Heart right ventricle (tissue), 16 donors: ENCODE measurements at places on chromosomes 13 and 19. TPM values are rescaled to one million over a fixed set of nuclear protein-coding genes. Genes with fewer than 3 reads are reported as not detected.
A peak's percentile ranks its signal among the peaks of the same experiment; 100 is the strongest.

- H3K4me3 ChIP-seq = no peak overlapping the region
- H3K27ac ChIP-seq = no peak overlapping the region
- peaks cover 15% of the 10 kb centered on the region for H3K4me1 ChIP-seq
- H3K27me3 ChIP-seq = no peaks in the 10 kb centered on the region
- DNase-seq = no peak
Observed at GRCh38 chr19:42042455-42043170, 27.4 kb downstream of the GRIK5 start.

GRCh38 chr13:97967948-97968347 lies 14.5 kb downstream of the IPO5 start:
- H3K4me3 ChIP-seq = no peak overlapping the region
- H3K4me1 ChIP-seq = no peaks in the 10 kb centered on the region
- no peak for DNase-seq
- H3K36me3 ChIP-seq = no peaks in the 10 kb centered on the region
- no peak overlapping the region for H3K27ac ChIP-seq

DNA sequence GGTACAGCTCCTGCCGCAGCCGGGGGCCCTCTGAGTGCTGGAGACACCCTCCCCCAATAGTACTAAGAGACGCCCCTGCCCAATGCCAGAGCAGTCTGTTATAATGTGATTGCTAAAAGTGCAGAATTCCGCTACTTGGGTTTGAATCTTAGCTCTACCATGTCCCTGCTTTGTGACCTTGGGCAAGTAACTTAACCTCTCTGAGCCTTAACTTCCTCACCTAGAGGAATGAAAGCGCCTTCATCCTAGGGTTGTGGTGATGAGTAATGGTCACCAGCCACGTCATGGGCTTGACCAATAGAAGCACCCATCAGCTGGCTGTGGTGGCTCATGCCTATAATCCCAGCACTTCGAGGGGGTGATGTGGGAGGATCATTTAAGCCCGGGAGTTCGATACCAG lies 6.5 kb downstream of the PLEKHG2 start:
- peaks cover 34% of the 10 kb centered on the region for H3K4me1 ChIP-seq
- H3K27me3 ChIP-seq = no peaks in the 10 kb centered on the region
- H3K27ac ChIP-seq = no peak overlapping the region
- H3K4me3 ChIP-seq = no peak overlapping the region
- H3K36me3 ChIP-seq = no peaks in the 10 kb centered on the region

GRCh38 chr13:40115426-40115825 lies 460.0 kb downstream of the COG6 start:
- no peaks in the 10 kb centered on the region for H3K27me3 ChIP-seq
- H3K4me1 ChIP-seq = peaks cover 12% of the 10 kb centered on the region
- DNase-seq = no peak
- H3K4me3 ChIP-seq = no peak overlapping the region
- peak overlapping the region; percentile 51 for H3K27ac ChIP-seq

DNA sequence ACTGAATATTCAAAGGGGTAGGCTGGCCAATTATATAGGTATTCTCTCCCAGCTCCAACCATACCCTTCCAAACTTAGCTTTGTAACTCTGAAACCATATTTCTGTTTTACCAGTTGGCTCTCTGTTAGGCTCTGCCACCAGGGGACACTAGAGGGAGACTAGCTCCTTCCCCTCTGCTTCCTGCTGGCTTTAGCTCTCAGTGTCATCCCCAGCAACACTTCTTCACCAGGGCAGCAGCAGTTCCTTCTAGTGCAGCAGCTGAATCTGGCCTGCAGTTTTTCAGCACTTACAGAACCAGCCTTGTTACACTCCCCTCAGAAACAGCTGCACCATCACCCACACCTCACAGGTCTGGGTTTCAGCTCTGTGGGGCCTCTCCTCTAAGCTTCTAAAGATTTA lies 51.0 kb upstream of the DOCK9 start:
- no peaks in the 10 kb centered on the region for H3K27me3 ChIP-seq
- no peak for DNase-seq
- H3K4me3 ChIP-seq = no peak overlapping the region
- H3K36me3 ChIP-seq = no peaks in the 10 kb centered on the region
- no peaks in the 10 kb centered on the region for H3K4me1 ChIP-seq

GRCh38 chr13:43522788-43523187 lies 264.0 kb downstream of the ENOX1 start:
- H3K27ac ChIP-seq = no peak overlapping the region
- no peaks in the 10 kb centered on the region for H3K27me3 ChIP-seq
- no peak for DNase-seq
- no peaks in the 10 kb centered on the region for H3K4me1 ChIP-seq
- H3K4me3 ChIP-seq = no peak overlapping the region
- no peaks in the 10 kb centered on the region for H3K36me3 ChIP-seq

DNA sequence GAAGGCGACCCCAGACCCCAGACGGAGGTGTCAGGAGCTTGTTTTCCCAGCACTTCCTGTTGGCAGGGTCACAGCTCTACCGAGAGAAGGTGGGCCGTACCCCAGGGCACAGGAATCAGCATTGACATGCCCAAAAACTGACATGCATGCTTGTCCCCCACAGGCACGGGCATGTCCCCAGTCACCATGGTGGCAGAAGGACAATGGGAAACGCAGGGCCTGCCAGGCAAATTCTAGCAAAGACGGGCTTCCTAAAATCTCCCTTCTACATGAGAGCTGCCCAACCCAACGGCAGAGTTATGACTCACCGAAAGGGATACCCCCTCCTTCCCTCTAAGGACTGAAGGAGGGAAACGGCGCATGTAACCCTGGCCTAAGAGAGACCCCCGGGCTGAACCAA lies 18.5 kb downstream of the TSHZ3 start:
- H3K4me3 ChIP-seq = no peak overlapping the region
- peaks cover 51% of the 10 kb centered on the region for H3K4me1 ChIP-seq
- no peak overlapping the region for H3K27ac ChIP-seq

- H3K27ac ChIP-seq = peak overlapping the region; percentile 81
- no peaks in the 10 kb centered on the region for H3K36me3 ChIP-seq
- peak overlapping the region; percentile 97 for H3K4me3 ChIP-seq
- peak; percentile 25 for DNase-seq
Observed at GRCh38 chr19:16470911-16471811, 609 bp downstream of the EPS15L1 start.

GRCh38 chr13:80131204-80131603 lies 209.7 kb downstream of the SPRY2 start:
- peak; percentile 84 for DNase-seq
- peaks cover 45% of the 10 kb centered on the region for H3K4me1 ChIP-seq
- H3K27ac ChIP-seq = peak overlapping the region; percentile 92

- H3K27me3 ChIP-seq = no peaks in the 10 kb centered on the region
- no peak overlapping the region for H3K4me3 ChIP-seq
- no peaks in the 10 kb centered on the region for H3K4me1 ChIP-seq
- no peak for DNase-seq
- no peaks in the 10 kb centered on the region for H3K36me3 ChIP-seq
- H3K27ac ChIP-seq = no peak overlapping the region
Observed at GRCh38 chr19:17370026-17370587, 7.0 kb downstream of the PLVAP start.

GRCh38 chr19:13163609-13164342 lies 13.6 kb downstream of the IER2 start:
- no peaks in the 10 kb centered on the region for H3K36me3 ChIP-seq
- H3K27me3 ChIP-seq = no peaks in the 10 kb centered on the region
- peak overlapping the region; percentile 16 for H3K4me3 ChIP-seq
- H3K27ac ChIP-seq = peak overlapping the region; percentile 99

DNA sequence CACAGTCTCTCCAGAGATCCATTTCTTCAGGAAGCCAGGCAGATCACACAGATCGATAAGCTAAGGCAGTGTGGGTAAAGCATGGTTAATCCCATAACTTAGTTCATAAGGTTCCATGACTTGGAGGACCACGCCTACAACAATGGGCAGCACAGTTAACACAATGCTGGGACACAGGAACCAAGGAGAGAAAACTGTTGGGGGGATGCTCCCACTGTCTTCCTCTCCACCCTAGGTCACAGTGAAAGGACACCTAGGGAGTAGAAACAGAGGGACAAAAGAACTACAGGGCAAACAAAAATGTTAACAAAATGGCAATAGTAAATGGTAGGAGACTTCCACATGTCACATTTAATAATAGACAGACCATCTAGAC lies 20.8 kb upstream of the ZNF181 start:
- H3K4me1 ChIP-seq = no peaks in the 10 kb centered on the region
- no peaks in the 10 kb centered on the region for H3K27me3 ChIP-seq
- no peaks in the 10 kb centered on the region for H3K36me3 ChIP-seq

GRCh38 chr13:74929436-74929835 lies 552.5 kb downstream of the TBC1D4 start:
- no peak overlapping the region for H3K27ac ChIP-seq
- no peaks in the 10 kb centered on the region for H3K27me3 ChIP-seq
- H3K36me3 ChIP-seq = no peaks in the 10 kb centered on the region
- no peak for DNase-seq
- H3K4me3 ChIP-seq = no peak overlapping the region

GRCh38 chr13:30712536-30713532 lies 22.5 kb upstream of the ALOX5AP start:
- peak overlapping the region; percentile 36 for H3K27ac ChIP-seq
- no peaks in the 10 kb centered on the region for H3K36me3 ChIP-seq
- DNase-seq = no peak
- H3K4me1 ChIP-seq = peaks cover 6% of the 10 kb centered on the region
- H3K27me3 ChIP-seq = no peaks in the 10 kb centered on the region
- no peak overlapping the region for H3K4me3 ChIP-seq

DNA sequence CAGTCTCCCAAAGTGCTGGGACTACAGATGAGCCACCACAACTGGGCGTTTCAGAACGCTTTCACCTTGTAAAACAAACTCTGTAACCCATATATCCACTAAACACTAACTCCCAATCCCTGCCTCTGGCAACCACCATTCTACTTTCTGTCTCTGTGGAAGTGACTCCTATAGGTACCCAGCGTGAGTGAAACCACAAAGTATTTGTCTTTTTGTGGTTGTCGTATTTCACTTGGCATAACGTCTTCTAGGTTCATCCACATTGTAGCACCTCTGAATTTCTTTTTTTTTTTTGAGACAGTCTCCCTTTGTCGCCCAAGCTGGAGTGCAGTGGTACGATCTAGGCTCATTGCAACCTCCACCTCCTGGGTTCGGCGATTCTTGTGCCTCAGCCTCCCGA lies 44.8 kb downstream of the BRD4 start:
- H3K4me3 ChIP-seq = no peak overlapping the region
- H3K36me3 ChIP-seq = no peaks in the 10 kb centered on the region

GRCh38 chr13:110349239-110349638 lies 42.2 kb downstream of the COL4A2 start:
- DNase-seq = no peak
- peaks cover 58% of the 10 kb centered on the region for H3K4me1 ChIP-seq
- no peaks in the 10 kb centered on the region for H3K36me3 ChIP-seq
- H3K27ac ChIP-seq = no peak overlapping the region

DNA sequence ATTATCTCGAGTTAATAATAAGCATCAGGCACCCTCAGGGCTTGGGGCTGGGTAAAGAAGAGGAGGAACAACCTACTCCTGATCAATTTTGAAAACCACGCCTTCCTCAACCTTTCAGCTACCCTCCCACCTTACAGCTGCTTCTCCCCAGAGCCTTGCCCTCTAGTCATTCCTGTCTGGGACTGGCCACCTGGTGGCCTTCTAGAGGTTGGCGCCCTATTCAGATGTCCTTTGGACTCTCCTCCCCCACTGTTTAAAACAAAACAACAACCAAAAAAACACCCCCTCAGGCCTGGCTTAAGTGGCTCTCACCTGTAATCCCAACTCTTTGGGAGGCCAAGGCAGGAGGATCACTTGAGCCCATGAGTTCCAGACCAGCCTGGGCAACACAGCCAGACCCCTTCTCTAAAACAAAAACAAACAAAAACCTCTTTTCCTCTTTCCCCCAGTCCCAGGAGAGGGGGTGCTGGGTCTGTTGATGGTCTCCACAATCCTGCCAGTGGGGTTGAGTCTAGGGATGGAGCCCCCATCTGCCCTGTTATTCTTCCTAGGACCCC lies 62.3 kb downstream of the CCDC70 start:
- no peaks in the 10 kb centered on the region for H3K36me3 ChIP-seq
- H3K27ac ChIP-seq = no peak overlapping the region
- H3K4me1 ChIP-seq = no peaks in the 10 kb centered on the region
- DNase-seq = no peak

DNA sequence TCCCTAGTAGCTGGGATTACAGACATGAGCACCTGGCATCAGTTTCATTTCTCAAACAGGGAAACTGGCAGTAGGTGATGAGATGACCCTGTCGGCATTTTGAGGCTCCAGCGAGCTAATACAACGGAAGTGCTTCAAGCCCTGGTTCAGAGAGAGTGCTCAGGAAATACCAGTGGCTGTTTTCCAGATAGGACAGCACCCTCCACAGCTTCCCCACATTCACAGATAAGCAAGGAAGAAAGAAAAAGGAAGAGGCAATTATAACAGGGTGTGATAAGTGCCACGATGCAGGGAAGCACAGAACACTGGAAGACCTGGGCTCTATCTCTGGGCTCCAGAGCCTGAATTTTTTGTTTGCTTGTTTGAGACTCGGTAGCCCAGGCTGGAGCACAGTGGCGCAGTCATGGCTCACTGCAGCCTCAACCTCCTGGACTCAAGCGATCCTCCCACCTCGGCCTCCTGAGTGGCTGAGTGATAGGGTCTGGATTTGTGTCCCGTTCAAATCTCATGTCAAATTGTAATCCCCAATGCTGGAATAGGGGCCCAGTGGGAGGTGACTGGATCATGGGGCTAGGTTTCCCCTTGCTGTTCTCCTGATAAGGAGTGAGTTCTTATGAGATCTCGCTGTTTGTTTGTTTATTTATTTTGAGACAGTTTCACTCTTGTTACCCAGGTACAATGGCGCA lies 43.5 kb downstream of the PIN1 start:
- H3K27me3 ChIP-seq = peaks cover 4% of the 10 kb centered on the region
- no peak for DNase-seq
- H3K36me3 ChIP-seq = no peaks in the 10 kb centered on the region
- H3K27ac ChIP-seq = no peak overlapping the region

- no peak for DNase-seq
- peaks cover 13% of the 10 kb centered on the region for H3K4me1 ChIP-seq
- no peaks in the 10 kb centered on the region for H3K27me3 ChIP-seq
- H3K36me3 ChIP-seq = no peaks in the 10 kb centered on the region
- peak overlapping the region; percentile 85 for H3K27ac ChIP-seq
Observed at GRCh38 chr19:1591421-1592023, 1.1 kb downstream of the MBD3 start.

GRCh38 chr19:54433697-54434096 lies 15.3 kb upstream of the LENG8 start:
- peak; percentile 2 for DNase-seq
- no peak overlapping the region for H3K27ac ChIP-seq
- peaks cover 19% of the 10 kb centered on the region for H3K27me3 ChIP-seq
- H3K4me1 ChIP-seq = peaks cover 41% of the 10 kb centered on the region

GRCh38 chr13:20782116-20782708 lies 8.5 kb upstream of the EEF1AKMT1 start:
- H3K4me1 ChIP-seq = no peaks in the 10 kb centered on the region
- H3K4me3 ChIP-seq = no peak overlapping the region
- H3K27me3 ChIP-seq = no peaks in the 10 kb centered on the region
- H3K27ac ChIP-seq = no peak overlapping the region
- DNase-seq = no peak

HSD17B14 gene
- 3.9 TPM for total RNA-seq

SELENOV gene
- not detected for total RNA-seq

SIAH3 gene
- not detected for total RNA-seq

LGALS16 gene
- not detected for total RNA-seq

ZNF738 gene
- 2.9 TPM for total RNA-seq
